Naive thymus-derived CD4-positive, alpha-beta T cell (primary cell): ENCODE measurements at places on chromosomes 6 and 20. TPM values are rescaled to one million over a fixed set of nuclear protein-coding genes. Genes with fewer than 3 reads are reported as not detected.

GRCh38 chr6:431986-432385, 40.4 kb downstream of the IRF4 start:
- DNase-seq: no peak

- no peak for DNase-seq
Observed at GRCh38 chr6:119129148-119129967, 50.9 kb upstream of the FAM184A start.

The FAM217A gene
- not detected in 2 replicates for total RNA-seq

DNA sequence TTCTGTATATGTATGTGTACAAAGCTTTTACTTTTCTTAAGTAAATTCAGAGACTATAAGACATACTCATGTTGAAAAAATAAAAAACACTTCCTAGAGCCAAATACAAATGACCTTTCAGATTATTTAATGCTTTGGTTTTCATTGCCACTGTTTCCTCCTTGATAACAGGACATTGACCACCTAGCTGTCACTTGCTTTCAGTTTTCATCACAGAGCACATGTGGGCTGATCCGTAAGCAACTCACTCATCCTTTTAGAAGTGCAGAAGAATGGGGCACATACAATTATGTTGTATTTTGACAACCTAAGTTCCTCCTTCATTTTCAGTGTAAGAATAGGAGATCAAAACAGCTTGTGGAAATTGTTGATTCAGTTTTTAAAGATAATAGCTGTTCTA, 6.2 kb downstream of the ZBTB2 start:
- DNase-seq: no peak

GRCh38 chr6:105489216-105489530, 86.3 kb upstream of the PREP start:
- DNase-seq: no peak
